SIG-M5 (cell line): ENCODE measurements at places on chromosomes 1 and 21.

GRCh38 chr1:222996310-222996975 lies 146.6 kb downstream of the TLR5 start:
- DNase-seq: no peak

GRCh38 chr1:210815641-210816550 lies 318.1 kb downstream of the KCNH1 start:
- no peak for DNase-seq

DNA sequence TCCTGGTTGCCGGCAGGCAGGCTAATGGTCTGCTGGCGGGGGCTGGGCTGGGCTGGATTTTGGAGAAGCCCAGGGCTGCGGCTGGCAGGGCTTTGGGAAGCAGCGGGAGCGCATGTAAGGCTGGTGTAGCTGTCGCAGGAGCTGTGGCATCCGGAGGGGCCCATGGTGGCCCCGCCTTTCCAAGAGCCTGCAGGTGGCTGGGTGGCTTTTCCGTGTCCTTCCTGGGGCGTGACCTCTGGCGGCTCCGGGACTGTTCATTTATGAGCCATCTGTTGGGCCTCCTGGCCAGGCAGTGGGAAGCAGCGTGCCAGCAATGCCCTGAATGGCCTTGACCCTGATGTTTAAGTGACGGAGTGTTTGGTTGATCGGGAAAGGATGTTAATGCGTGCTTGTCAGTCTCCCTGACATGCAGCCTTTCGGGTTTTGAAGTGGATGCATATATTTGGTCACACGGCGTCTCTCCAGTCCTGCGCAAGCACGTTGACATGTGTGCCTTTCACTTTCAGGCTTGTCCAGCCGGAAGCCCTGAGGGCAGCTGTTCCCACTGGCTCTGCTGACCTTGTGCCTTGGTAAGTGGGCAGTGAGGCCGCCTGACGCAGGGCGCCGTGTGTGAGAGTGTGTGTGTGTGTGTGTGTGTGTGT lies 38.5 kb downstream of the AGPAT3 start:
- DNase-seq: no peak

GRCh38 chr21:34284666-34285065 lies 79.1 kb upstream of the KCNE2 start:
- DNase-seq: no peak

DNA sequence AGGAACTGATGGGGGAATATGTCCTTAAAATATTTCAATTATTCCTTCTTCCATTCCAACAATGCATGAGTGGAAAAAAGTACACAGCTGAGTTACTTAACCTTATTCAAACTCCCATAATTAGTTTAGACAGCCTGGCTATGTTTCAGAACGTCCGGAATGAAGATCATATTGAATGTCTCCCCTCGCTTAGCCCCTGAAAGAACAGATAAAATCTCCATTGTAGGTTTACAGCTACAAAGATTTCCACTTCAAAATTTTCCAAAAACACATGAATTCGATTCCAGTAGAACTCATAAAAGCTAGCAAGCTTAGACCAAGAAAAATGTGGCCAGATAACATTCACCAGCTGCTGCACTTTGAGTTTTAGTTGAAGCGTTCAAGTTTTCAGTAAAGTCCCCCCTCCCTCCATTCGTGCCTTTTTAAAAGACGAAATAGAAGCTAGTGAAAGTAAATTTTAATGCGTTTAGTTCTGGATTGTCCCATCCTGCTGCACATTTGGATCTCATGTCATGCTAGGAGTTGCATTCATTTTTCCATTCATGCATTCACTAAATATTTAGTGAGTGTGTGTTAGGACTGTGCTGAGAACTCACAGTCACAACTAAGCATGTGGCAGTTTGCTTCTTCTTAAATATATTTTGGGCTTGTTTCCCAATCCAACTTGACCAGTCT lies 29.4 kb upstream of the SSX2IP start:
- no peak for DNase-seq

DNA sequence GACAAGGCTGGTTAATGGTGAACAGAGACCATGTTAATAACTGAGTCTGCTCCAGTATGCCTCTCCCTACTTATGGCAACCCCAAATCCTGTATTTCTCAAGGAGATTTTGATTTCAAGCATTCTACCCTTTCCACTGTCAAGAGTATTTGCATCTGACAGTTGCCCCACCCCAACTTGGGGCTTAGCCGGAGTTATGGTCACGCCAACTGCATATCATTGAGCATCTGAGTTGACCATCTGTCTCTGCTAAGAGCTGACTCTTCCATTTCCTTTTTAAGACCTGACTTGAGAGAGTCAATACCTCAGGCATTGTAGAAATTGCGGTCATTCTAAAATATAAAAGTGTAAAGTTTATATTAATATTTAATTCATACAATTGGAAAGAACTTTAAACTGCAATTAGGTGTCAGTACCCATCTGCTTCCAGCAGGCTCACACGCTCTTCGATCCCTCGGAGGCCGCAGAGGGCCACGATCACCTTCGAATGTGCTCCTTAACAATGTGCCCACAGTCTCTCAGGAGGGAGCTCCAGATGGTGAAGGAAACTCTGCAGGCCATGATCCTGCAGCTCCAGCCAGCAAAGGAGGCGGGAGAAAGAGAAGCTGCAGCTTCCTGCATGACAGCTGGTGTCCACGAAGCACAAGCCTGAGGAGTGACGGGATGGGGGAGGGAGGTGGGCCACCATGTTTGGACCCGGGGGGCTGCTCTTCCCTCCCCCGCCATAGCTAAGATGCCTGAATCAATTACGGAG lies 409.8 kb downstream of the DISC1 start:
- DNase-seq: no peak

DNA sequence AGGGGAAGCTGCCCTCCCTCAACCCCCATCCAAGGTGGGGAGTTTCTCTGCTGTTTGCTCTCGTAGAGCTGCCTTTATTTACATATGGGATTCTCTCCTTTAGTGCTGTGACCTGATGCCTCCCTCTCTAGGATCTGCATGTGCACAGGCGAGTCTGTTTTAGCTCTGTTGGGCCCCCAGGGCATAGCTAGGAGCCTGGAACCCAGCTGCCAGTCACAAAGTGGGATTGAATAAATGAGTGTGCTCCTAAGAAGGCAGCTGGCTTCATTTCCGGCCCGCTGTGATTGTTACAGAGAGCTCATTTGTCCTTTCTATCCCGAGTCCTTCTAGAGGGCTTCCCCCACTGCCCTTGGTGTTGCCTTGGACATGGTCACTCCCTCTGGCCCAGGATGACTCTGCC lies 176.6 kb downstream of the GRIK3 start:
- no peak for DNase-seq

DNA sequence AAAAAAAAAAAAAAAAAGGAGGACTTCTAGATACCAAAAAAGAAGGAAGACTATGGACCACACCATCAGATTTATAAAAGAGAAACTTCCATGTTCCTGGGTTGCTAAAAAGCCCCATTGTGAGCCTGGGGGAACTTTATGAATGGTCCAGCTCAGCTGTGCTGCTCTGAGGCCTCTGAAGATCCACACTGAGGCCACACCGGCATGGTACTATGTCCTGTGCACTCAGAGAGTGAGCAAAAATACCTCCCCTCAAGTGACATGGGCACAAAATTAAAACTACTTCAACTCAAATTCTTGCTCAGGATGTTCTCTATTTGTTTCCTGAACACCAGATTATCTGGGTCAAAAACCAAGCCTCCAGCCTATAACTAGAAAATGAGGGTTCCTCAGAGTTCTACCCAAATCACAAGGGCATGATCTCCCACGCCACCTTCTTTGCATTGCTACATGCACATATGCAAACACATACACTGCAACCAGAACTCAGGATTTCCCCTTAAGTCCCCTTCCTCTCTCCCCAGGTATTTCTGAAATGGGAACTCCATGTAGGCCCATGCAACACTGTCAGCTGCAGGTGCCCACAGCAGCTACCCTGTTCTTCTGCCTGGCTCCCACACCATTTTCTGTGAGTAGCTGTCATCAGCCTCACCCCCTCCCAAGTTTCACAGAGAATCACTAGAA lies 94.4 kb downstream of the SH3GLB1 start:
- no peak for DNase-seq

DNA sequence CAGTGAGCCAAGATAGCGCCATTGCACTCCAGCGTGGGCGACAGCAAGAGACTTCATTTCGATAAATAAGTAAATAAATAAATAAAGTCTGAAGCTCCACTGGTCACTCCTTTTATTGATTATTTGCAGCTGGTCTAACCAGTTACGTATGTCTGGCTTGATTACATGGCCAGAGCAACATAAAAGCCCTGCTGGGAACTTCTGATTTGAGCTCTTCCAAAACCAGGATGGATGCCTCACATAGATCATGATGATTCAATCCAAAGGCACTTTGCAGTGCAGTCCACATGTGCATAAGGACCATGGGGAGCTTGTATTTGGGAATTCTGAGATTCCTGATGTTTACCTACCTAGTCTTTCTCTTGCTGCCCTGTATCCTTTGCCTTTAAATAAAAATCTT lies 24.0 kb downstream of the NSUN4 start:
- DNase-seq: no peak

GRCh38 chr1:165828103-165828668 lies 772 bp downstream of the UCK2 start:
- no peak for DNase-seq

GRCh38 chr21:41536076-41536826 lies 28.3 kb upstream of the TMPRSS2 start:
- no peak for DNase-seq

- DNase-seq: no peak
Observed at GRCh38 chr1:244431166-244431565, 20.5 kb downstream of the ADSS2 start.

GRCh38 chr1:15603050-15603965 lies 13.9 kb upstream of the DDI2 start:
- no peak for DNase-seq

DNA sequence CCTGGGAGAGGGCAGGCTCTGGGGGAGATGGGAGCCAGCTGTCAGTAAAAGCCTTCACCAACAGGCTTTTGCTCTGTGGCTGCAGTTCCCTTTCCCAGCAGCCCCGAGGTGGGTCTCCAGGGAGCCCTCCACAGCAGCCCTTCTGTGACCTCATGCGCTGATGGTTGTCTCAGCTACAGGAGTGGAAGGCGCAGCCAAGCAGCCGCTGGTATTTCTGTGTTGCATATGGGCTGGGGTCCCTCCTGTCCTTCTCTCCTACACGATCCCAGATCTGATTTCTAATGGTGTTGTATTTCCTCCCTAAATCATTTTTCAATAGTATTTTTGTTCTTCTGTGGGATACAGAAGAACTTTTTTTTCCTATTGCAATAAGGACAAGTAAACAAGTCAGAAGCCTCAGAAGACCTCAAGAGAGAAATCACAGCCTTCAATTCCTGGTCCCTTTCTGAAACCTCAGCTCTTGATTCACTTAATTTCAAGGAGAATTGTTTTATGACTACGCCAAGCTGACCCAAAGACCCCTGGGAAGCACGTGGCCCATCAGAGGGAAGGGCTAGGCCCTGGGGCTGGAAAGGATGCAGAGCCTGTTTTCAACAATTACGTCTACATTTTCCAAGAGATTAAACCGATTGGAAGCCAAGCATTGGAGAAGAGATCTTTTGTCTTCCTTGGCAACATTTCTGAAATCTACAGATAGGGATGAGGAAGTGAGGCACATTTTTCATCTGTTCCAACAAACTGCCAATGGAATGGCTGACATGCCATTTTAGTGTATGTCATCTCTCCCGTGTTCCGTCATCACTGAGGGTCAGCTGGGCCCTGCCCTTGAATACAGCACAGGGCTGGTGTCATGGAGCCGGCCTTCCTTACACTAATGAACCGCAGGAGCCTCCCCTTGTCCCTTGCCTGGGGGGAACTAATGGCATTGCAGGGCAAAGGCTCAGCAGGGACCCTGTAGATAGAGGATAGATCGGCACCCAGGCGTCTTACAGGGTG lies 42.0 kb upstream of the SCCPDH start:
- DNase-seq: no peak

GRCh38 chr1:174996476-174996875 lies 3.3 kb upstream of the CACYBP start:
- no peak for DNase-seq

DNA sequence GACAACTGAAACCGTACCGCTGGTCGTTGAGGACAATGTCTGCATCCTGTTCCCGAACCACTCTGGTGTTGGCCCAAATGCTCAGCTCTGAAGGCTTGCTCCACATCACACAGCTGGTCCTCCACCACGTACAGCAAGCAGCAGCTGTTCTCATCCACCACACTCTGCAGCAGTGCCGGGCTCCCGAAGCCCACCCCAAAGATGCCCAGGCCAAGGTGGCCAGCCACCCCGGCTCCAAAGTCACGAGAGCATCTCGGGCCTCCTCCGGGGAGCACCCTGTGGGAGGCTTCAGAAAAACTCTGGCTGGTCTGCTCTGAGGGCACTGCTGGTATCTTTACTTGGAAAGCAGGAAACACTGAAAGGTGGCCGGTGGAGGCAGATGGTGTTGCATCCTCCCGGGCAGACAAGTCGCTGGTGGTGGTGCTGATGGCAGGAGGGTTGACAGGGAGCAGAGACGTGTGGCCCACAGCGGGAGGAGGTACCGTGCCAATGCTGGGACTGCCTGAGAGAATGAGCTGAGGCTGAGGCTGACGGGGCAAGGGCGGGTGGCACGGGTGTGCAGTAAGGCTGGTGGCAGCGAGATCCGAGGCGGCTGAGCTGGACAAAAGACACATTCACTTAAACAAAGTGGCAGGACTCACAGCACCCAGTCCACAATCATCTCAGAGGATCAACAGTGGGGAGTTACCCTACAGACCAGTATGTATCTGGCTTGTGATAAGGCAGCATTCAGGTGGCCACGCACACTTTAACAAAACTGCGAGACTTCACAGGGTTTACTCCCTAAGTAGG lies 6.5 kb upstream of the CCDC27 start:
- no peak for DNase-seq

DNA sequence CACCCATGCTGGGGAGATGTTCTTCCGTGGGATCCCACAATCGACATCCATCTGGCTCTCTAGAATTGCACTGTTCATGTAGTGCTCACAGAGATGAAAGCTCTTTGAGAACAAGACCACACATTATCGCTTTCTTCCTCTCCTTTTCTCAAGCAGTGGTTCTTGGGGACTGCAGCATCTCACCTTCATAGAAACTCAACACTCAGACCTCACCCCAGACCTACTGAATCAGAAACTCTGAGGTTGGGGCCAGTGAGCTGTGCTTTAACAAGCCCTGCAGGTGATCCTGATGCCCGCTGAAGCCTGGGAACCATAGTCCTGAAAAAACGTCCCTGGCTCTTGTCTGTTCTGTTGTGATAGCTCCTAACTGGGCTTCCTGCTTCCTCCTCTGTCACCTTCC lies 251.3 kb upstream of the FGGY start:
- no peak for DNase-seq

GRCh38 chr1:31717341-31717740 lies 13.5 kb upstream of the COL16A1 start:
- no peak for DNase-seq

DNA sequence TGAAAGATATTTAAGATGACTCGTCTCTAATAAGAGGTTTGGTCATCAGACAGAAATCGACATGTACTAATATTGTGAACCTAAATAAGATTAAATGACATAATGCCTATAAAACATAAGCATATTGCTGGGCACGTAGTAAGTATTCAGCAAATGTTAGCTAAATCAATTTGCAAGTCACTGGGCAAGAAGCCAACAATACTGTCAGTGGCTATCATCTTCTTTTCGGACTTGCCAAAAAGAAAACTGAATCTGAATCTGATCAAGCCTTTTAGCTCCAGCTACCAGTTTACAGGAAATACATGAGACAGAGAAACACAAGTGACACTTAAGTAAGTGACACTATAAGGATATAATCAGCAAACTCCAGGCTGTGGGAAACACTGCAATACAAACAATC lies 46.0 kb downstream of the RPL5 start:
- DNase-seq: no peak
